ENCODE measurements at places on chromosomes 5 and 9.

DNA sequence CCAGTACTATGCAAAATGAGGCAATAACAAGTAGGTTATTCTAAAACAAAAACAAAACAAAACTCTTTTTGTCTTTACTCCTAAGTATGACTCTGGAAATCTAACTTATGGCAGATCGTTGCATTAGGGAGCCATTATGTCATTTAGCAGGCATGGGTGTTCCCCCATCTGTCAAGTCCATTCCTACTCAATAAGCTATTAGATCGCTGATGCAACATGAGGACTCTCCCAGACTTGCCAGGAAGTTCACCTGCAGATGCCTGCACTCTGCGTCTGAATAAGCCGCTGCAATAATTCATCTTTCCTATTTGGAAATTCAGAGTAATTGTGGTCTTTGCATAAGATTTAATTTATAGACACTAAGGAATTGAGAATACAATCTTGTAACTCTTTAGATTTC, 585.0 kb downstream of the KIF4B start:
- no peak for DNase-seq

DNA sequence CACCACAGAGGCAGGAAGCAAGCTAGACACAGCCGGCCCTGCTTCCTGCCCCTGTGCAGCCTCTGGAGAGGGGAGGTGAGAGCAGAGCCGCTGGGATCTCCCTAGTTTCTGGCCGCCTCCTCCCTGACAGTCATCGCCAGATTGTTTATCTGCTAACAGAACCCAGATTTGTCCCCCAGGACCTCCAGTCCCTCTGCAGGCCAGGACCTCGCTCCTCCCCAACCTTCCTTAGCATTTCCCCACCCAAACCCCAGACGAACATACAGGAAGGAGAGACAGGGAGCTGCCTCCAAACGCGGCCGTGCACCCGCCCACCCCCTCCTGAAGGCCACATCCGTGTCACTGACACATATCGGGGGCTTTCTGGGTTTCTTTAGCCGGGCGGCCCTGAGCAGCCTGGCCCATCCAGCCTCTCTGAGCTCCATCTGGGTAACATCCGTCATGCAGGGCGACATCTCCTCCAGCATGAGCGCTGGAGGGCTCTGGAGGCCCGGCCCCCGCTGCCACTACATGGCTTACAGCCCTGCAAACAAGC, 47.5 kb downstream of the DBH start:
- DNase-seq = no peak

- DNase-seq = no peak
Observed at GRCh38 chr5:10275991-10276390, 25.9 kb downstream of the CCT5 start.

GRCh38 chr9:37151812-37152211, 31.4 kb downstream of the ZCCHC7 start:
- DNase-seq = no peak

GRCh38 chr5:145925353-145925752, 11.0 kb upstream of the SH3RF2 start:
- no peak for DNase-seq

DNA sequence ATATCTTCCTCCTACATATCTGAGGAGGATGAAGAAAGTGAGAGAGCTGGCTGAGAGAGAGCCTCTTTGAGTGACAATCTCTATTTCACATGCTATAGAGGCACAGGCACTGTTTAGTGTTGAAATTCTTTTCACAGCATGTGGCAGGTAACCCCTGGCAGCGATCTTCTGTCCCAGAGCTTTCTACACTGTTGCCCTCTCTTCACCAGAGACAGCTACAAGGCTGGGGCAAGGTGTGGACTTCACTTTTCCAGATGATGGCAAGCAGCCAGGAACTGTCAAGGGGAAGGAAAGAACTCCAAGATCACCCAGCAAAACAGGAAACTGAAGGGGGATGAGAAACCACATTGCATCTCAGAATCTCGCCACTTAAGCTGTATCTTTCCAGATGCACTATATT, 205.2 kb downstream of the CAAP1 start:
- DNase-seq = no peak

DNA sequence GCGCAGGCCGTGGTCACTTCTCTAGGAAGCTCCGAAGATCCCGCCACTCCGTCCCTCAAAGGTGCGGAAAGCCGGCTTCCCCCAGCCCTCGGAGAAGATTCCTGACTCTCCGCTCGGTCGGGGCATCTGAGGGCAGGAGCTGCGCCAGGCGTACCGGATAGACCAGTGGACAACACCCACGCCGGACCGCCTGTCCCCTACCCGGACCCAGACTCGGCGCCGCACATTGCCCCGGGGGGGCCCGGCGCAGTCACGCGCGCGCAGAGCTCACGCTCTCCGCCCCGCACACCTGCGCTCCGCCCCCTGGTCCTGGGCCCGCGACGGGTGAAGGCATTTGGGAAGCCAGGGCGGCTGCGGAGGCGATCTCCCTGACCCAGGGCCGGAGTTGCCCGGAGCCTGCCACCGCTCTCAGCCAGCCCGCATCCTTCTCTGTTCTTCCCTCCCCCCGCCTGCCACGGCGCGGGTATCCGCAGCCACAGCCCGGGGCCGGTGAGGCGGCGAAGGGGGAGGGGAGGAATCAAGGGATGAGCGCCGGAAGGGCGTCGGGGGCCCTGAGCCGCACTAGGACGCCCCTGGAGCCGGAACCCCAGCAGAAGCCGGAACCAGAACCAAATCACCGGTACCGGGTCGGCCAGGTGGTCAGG, 448 bp downstream of the RELL2 start:
- peak; percentile 64 for DNase-seq

DNA sequence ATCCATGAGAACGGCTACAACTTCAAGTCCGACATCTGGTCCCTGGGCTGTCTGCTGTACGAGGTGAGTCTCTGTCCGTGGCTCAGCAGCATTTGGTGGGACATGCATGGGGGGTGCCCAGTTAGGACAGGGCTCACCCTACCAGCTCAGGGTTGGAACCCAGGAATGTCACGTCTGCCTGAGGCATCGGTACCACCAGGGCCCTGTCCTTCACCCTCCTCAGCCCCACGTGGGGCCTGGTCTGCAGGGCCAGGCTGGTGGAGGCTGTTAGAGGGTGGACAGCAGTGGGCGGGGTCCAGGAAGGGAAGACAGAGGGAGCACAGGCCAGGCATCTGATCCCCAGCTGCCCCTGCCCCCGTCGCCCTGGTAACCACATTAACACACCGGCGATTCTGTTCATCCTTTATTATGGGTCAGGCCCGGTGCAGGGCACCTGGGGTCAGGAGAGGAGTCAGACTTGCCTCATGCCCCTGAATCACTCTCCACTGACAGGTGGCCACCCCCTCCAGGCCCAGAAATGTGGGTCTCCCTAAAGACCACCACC, 75.6 kb downstream of the PSMB7 start:
- DNase-seq = no peak

- DNase-seq = no peak
Observed at GRCh38 chr5:56552612-56553268, 262.6 kb upstream of the MAP3K1 start.

DNA sequence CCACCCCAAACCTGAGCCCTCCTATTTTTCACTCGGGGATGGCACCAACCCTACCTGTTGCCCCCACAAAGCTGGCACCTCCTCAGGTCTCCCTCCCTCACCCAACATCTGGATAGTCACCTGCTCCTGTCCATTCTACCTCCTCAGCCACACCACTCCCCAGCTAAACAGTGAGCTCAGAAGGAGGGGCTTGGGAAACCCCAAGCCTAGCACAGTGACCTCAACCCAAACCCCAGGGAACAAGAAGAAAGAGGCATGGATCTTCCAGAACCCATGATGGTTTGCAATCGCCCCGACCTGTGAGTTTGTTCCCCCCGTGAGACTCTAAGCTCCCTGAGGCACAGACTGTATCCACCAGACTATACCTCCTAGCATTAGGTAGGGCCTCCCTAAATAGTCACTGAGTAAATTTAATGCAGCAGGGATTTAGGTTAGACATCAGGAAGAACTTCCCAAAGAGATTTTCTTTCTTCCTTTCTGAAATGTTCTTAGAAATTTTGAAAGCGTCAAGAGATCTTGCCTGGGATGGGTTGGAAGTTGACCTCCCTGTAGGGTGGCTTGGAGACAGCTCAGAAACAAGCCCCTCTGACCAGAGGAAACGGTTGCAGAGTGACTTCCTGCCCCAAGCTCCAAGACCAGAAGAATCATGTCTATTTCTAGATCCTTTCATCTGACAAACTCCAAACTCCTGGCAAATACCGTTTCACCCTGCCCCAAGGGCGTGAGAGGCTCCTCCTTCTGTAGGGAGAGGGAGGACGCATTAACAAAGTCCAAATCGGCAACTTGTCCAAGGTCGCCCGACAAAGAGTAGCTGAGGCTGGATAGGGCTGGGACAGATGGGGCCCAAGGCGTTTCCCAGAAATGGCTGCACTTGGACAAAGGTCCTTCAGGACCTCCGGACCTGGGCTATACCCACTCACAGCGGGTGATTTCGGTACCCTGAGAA, 4.1 kb downstream of the FIBCD1 start:
- DNase-seq = no peak

DNA sequence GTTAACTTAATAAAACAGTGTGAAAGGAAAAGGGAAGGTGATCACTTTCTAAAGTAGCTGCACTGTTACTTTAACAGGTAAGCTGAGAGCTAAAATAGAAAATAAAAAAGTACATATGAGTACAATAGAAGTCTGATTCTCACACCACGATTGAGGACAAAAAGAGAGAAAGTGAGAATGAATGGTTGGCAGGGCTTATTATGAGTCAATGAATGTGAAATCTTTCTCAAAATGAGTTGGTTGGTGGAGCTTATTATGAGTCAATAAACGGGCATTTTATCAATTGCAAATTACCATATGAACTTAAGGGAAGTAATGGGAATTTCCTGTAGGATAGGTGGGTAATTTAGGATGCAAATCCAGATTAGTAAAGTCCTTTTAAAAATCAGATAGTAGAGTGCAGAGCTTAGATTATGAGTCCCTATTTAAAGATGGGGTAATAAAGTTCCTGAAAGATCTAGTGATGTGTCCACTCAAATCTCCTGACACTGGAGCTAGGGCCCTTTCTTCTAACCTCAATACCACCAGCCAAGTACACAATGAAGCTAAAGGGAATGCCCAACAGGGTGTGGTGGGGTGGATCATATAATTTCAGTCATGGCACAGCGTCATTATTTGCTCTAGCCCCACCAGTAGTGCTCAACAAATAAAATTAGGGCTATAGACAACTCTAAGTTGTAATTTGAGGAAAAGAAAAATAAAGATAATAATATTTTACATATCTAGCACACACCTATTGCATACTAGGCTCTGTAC, 21.1 kb upstream of the TLR4 start:
- DNase-seq = no peak

DNA sequence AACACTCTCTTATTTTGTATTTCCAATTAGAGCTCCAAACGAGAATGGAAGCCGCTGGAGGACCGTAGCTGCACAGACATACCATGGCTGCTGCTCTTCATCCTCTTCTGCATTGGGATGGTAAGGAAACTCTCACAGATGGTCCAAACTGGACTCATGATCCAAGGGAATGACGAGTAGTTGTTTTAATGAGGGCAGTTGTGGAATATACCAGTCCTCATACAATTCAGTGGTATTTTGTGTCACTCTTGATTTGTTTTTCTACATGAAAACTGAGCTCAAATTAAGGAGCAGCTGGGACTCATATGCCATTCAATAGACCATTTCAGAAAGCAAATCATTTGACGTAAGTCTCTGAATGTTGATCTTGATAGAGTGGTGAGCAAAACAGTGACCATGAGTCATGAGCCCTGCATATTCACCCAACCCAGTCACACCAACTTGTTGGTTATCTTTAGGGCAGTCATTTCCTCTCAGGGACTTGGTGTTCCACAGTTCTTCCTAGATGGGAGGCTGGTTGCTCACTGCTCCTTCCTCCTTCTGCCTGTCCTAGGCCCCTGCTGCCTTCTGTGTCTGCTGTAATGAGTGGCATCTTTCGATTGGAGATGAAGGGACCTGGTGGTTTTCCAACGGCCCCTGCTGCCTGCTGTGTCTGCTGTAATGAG, 54.9 kb downstream of the SLC44A1 start:
- DNase-seq = no peak

- DNase-seq = no peak
Observed at GRCh38 chr5:43195670-43196265, 3.7 kb downstream of the NIM1K start.

- DNase-seq = no peak
Observed at GRCh38 chr5:72237415-72237814, 82.6 kb downstream of the MRPS27 start.

GRCh38 chr5:68949711-68950110, 144.1 kb upstream of the SLC30A5 start:
- DNase-seq = no peak

DNA sequence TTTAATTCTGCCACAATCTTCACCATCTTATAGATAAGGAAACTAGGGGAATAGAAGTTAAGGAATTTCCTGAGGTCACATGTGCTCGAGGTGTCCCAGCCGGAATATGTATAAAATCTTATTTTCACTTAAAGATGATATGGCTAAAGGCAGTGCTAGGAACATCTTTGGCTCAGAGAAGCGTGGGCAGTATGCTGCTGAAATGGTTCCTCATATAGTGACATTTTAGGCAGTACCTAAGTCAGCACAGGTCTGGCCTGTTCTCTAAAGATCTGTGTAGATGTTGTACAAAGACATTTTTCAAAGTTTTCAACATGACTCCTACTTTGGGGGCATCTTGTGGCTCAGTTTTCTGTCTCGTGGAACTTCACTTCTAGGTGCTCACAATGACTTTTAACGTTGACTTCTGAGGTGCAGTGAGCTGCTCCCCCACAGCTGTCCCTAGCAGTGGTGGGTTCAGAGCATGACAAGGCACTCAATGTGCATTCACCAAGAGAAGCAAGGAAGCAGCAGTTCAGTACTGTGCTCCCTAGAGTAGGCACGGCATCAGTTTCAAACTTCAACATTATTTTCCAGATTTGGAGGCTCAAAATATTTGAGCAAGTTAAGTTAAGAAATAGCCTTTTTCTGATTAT, 40.3 kb downstream of the TNFAIP8 start:
- DNase-seq = no peak
